Stimulated activated CD8-positive, alpha-beta memory T cell treated with anti-CD3 and anti-CD28 coated beads, Interleukin-4, amount 100 ng/mL, for 1 hour (primary cell): ENCODE measurements at places on chromosomes 7 and 10.

- no peak for DNase-seq
Observed at GRCh38 chr7:130274983-130275591, 8.4 kb downstream of the CPA2 start.

GRCh38 chr7:91683823-91684222 lies 196.7 kb downstream of the MTERF1 start:
- DNase-seq = no peak

DNA sequence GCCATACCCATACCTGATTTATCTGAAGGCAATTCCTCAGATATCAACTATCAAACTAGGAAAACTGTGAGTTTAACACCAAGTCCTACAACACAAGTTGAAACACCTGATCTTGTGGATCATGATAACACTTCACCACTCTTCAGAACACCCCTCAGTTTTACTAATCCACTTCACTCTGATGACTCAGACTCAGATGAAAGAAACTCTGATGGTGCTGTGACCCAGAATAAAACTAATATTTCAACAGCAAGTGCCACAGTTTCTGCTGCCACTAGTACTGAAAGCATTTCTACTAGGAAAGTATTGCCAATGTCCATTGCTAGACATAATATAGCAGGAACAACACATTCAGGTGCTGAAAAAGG lies 69.0 kb upstream of the RSBN1L start:
- DNase-seq = no peak

DNA sequence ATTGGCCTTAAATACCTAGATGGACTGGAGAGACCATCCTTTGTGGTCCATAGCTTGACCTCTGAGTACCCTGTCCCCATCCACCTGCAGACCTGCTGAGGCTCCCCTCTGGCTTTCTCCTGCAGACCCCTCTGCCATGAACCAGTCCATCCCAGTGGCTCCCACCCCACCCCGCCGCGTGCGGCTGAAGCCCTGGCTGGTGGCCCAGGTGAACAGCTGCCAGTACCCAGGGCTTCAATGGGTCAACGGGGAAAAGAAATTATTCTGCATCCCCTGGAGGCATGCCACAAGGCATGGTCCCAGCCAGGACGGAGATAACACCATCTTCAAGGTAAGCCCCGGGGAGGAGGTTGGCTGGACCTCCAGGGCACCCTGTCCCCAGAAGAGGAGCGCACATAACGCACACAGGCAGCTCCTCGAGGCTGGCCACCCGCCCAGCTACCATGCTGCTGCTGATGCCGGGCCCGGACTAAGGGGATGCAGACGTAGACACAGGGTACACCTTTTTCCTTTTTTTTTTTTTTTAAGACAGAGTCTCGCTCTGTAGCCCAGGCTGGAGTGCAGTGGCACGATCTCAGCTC lies 4.3 kb downstream of the IRF5 start:
- no peak for DNase-seq

- no peak for DNase-seq
Observed at GRCh38 chr10:24213881-24214280, 4.9 kb downstream of the KIAA1217 start.

GRCh38 chr7:133830081-133830480 lies 297.1 kb upstream of the LRGUK start:
- DNase-seq = no peak

DNA sequence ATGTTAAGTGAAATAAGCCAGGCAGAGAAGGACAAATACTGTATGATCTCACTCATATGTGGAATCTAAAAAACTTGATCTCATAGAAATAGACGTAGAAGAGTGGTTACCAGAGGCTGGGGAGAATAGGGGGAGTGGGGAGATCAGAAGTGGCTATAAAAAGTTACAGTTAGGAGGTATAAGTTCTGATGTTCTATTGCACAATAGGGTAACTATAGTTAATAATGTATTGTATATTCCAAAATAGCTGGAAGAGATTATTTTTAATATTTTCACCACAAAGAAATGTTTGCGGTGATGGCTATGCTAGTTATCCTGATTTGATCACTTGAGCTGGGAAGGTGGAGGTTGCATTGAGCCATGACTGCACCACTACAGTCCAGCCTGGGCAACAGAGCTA lies 53.8 kb downstream of the SLC18A2 start:
- DNase-seq = no peak

DNA sequence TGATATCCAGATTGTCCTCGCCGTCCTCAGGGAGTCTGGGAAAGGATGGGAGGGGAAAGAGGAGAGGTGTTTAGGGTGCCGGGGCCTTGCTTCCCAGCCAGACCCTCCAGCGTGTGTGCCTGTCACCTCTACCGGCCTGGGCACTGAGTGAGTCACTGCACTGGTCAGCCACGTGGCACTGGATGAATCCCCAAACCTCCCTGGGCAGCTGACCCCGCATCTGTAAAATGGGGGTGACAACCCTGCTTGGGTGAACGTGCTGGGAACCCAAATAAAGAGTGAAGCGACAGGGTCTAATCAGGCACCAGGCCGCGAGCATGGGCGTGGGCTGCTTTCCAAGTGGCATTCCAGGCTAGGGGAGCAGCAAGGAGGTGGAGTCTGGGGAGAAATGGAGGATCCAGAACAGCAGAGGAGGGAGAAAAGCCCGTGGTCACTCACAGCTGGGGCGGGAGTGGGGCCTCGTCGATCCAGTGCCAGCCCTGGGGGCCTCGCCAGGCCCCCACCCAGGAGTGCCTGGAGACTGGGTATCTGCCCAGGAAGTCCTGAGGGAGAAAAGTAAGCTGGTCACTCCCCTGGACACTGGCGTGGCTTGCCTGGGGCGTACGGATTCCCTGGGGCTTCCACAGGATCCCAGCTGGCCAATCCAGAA lies 29.7 kb downstream of the KLRG2 start:
- DNase-seq = no peak

DNA sequence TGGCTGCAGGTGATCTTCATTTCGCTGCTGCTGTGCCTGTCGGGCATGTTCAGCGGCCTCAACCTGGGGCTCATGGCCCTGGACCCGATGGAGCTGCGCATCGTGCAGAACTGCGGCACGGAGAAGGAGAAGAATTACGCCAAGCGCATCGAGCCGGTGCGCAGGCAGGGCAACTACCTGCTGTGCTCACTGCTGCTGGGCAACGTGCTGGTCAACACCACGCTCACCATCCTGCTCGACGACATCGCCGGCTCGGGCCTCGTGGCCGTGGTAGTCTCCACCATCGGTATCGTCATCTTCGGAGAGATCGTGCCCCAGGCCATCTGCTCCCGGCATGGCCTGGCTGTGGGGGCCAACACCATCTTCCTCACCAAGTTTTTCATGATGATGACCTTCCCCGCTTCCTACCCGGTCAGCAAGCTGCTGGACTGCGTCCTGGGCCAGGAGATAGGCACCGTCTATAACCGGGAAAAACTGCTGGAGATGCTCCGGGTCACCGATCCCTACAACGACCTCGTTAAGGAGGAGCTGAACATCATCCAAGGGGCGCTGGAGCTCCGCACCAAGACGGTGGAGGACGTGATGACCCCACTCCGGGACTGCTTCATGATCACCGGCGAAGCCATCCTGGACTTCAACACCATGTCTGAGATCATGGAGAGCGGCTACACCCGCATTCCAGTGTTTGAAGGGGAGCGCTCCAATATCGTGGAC lies 1.3 kb downstream of the CNNM2 start:
- DNase-seq = no peak

- no peak for DNase-seq
Observed at GRCh38 chr7:84073186-84073875, 121.3 kb downstream of the SEMA3A start.

DNA sequence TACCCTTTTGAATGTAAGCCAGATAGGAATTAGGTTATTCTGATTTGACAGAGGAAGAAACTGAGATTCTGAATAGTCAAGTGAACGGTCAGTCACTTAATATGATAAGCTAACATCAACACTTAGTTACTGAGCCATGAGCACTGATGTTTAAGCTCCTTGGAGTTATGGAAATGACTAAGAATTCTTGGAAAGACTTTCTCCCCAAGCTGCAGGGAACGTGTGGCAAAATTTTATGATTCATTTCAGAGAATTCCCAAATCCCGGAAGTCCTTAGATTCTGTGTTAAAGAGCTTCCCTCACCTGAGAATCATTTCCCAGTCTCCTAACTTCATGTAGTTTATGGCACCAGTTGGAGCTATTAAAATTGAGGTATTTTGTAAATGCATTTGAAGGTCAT lies 330.9 kb downstream of the XPNPEP1 start:
- no peak for DNase-seq

GRCh38 chr10:45473126-45473525 lies 99.1 kb downstream of the ALOX5 start:
- no peak for DNase-seq
